ENCODE measurements at places on chromosomes 3 and 15.

GRCh38 chr3:105458518-105459215, 92.0 kb downstream of the ALCAM start:
- DNase-seq: peak; percentile 75

DNA sequence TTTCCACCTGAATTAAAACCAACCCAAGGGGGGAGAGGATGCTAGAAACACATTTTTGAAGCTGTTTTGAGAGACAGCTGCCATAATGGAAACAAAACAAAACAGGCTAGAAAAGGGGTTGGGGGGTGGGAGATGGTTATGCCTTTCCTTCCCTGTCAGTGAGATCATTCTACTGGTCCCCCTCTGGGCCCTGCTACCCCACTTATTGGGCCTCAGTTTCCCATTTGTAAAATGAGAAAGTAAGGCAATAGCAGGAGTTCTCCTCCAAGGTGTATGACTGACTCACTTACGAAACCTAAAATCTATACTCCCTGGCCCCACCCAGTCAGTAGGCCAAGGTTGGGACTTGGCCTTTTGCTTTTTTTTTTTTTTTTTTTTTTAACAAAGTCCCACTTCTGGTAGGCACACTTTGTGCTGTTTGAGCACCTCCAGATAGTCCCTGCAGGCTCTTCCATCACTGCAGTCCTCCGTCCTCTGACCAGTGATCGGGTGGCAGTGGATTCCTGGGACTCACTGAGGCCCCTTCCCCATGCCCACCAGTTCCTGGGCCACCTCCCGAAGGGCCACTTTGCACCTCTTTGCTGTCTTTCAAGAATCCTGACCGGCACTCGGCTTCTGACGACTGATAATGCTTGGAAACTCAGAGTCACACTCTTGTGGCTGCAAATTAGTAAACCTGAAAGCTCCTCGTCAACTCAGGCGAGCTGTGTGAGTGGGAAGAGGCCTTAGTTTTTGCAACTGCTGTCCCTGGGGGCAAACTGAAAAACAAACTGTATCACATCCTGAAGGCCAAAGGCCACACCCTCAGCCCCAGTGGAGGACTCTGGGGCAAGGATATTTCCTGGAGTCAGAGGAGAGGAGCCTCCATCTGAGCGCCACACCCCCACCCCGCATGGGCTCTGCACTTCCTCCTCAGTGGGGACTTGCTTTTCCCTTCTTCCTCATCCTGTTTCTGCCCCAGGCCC, 6.7 kb upstream of the PSTPIP1 start:
- no peak for DNase-seq

DNA sequence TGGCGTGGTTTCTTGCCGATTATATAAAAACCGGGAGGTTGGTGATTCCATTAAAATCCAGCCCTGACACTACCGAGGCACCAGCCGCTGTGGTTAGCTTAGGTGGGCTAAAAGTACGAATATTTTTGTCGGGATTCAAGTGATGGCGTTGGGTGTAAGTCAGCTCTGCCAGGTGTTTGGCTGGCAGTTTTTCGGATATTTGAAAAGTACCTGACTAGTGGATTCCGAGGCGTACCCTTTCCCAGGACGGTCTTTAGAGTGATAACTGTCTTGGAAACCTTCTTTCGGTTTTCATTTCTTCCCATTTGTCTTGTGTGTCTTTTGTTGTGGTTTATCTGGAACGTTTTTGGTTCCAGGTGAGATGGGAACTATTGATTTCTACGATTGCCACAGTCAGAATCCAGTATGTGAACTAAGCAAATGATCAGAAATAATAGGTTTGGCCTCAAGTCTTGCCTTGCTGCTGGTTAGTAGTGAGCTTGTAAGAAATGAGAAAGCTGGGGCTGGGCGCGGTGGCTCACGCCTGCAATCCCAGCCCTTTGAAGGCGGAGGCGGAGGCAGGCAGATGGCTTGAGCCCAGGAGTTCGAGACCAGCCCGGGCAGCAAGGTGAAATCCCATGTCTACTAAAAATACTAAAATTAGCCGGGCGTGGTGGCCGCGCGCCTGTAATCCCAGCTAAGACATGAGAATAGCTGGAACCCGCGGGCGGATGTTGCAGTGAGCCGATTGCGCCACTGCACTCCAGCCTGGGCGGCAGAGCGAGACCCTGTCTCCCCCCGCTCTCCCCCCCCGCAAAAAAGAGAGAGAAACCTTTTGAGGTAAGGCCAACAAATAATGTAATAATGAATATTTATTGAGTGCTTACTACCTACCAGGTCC, 1.4 kb downstream of the FYTTD1 start:
- DNase-seq: peak; percentile 17

GRCh38 chr15:55738715-55739114, 4.2 kb downstream of the PRTG start:
- no peak for DNase-seq

DNA sequence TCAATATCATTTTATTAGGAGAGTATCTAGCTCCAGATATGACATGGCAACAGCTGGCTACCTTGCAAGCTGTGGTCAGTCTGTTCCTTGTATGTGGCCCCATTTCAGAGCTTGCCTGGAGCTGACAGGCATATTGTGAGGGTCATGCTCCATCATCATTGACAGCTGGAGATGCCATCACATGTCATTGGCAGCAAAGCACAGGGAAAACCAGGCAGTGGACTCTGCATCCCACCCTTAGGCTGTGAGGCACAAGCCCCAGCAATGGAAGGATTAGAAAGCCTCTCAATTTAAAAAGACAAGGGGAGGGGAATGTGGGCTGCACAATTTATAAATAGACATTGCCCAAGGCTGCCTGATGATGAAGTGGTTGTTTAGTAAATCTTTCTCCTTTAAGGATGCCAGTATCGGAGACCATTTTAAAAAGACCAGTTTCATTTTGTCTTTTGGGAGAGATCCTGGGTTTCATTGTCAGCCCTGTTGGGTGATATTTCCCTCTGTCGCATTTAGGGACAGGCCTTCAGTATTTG, 27.9 kb downstream of the LNP1 start:
- DNase-seq: no peak

- no peak for DNase-seq
Measured at GRCh38 chr15:100544946-100545345, 16.2 kb upstream of the CERS3 start.

DNA sequence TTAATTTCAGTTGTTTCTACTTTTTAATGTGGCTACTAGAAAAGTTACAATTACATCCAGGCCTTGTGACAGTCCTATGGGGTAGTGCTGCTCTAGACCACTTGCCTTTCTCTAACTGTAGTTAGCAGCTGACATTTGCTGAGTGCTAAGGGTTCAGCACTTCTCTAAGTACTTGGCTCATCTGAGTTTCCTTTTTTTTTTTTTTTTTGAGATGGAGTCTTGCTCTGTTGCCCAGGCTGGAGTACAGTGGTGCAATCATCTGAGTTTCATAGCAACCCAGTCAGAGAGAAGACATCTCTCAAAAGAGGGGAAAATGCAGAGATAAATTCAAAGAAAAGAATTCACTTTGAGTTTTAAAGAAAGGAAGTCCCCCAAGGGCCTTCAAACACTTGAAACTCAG, 130.8 kb downstream of the MYLK start:
- no peak for DNase-seq

GRCh38 chr3:27985369-27986035, 255.9 kb upstream of the CMC1 start:
- peak; percentile 3 for DNase-seq

DNA sequence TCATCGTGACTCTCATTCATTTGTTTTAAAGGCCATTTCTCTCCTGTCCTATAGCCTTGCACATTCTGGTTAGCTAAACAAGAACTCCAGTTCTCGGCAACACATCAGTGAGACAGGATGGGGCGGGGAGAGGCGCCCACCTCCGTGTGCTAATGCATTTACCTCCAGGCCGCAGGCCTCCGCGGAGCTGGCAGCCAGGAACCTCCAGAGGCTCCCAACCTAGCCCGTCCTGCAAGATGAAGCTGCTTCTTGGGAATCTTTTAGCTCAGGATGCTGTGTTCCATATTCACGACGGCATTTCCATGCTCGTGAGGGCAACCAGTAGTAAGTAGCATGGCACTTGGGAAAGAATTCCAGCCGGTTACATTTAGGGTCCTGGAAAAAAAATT, 47.9 kb downstream of the RGMA start:
- DNase-seq: no peak

DNA sequence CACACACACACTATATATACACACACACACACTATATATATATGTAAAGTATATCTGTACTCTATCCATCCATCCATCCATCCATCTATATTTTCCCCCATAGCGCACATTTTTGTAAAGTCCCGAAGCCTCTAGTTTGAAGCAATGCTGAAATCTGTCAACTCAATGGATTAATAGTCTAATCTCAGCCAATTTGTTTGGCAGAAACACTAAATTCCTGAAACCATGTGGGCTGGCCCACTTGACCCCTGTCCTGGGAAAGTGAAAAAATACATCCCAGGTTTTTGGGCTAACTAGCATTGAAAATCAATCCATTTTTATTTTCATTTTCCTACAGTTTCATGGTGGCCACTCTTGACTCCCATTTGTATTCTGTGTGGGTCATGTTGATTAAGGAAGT, 166.7 kb downstream of the SLCO3A1 start:
- no peak for DNase-seq

DNA sequence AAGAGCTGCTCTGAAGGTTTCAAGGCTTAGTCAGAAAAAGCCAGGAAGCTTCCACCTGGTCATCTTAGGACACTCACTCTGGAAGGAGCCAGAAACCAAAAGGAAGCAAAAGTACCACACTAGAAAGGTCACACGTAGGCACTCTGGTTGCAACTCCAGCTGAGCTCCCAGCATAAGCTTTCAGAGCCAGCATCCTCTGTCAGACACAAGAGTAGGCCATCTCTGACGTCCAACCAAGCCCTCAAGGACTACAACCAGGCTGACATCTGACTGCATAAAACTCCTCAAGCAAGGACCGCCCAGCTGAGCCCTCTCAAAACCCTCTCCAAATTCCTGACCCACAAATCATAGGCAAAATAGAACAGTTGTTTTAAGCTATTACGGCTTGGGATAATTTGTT, 12.8 kb downstream of the SH3BP5 start:
- peak; percentile 73 for DNase-seq

- DNase-seq: peak; percentile 68
Measured at GRCh38 chr15:70195587-70196305, 98.0 kb upstream of the TLE3 start.

GRCh38 chr15:93362203-93362602, 273.2 kb upstream of the RGMA start:
- no peak for DNase-seq

DNA sequence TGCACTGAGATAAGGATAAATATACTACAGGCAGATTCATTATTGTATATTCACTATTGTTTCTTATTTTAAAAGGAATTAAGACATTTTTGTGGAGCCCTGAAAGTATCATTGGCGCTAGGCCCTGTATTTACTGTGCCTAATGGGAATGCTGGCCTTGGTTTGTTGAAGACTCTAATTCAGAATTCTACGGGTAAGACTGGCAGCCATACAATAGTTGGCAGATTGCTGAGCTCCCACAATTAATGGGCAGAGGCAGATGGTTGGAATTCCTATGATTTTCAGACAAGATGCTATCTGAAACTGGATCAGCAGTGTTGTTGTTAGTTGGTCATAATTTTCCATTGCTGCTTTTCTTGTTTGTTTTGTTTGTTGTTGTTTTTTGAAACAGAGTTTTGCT, 14.7 kb downstream of the PGBD4 start:
- no peak for DNase-seq

GRCh38 chr3:11074011-11074410, 80.3 kb upstream of the HRH1 start:
- no peak for DNase-seq

DNA sequence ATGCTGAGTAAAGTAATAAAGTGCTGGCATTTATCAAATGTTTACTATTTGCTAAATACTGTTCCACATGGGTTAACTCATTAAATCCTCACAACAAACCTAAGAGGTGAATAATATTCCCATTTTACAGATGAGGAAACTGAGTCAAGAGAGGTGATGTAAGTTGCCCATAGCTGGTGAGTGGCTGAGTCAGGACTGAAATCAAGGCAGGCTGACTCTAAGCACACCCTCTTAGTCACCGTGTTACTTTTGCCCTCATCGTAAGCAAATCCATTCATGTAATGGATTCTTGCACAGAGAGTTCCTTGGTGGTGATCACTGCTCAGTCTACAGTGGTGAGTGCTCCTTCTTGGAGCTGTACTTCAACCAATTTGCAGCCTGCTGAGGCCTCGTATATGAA, 28.9 kb upstream of the PTX3 start:
- DNase-seq: no peak

DNA sequence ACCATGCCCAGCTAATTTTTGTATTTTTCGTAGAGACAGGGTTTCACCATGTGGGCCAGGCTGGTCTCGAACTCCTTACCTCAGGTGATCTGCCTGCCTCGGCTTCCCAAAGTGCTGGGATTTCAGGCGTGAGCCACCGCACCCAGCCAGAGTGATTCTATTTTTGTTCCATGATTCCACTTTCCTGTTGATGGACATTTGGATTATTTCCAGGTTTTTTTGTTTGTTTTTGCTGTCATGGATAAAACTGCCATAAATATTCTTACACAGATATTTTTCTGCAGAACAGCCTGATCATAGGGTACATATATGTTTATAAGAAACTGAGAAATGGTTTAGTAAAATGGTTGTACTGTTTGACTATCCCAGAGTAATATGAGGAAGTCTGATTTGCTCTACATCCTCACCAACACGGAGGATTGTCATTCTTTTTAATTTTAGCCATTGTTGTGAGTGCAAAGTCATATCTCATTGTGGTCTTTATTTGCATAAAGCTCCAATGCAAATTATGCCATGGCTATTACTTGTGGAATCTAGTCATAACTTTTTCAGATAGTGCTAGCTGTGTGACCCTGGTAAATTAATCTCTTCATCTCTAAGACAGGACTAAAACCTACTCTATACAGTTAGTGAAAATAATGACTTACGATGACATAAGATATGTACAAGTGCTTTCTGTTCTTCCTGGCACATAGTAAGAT, 42.7 kb downstream of the MAP6D1 start:
- DNase-seq: no peak

DNA sequence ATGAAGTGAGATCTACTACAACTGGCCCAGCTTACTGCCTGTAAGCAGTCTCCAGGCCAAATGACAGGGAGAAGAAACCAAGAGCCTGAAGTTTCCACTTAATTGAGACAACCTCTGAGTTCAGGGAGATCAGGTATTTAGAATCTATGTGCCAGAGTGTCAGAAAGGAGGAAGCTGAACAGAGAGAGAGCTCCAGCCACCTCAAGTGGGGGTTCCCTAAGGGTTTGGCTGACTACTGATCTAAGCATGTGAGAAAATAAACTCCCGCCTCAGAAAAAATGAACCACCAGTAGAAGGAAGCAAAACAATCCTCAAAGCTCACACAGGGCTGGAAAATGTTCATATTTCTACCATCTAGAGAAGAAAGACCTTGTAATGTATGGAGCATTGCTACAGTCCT, 25.0 kb downstream of the ADAM10 start:
- DNase-seq: peak; percentile 57

- DNase-seq: no peak
Measured at GRCh38 chr15:76575274-76575673, 238.7 kb downstream of the ISL2 start.

DNA sequence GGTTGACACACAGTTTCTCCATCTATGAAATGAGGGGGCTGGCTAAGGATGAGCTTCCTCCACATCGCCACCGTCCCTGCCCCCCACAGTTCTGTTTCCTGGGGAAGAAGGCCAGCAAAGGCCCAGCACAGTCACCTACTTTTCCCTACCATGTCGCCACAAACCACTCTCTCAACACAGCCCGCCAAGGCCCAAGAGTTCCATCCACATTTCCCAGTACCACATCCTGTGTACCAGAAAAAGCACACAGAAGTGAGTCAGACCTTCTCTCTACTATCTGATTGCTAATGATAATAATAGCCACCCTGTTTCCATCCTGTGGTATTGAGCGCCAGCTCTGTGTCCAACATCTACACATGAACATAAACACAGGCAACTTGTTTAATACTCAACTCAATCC, 30.3 kb upstream of the C15orf39 start:
- DNase-seq: peak; percentile 79

Measured in fibroblast of skin of right quadriceps (primary cell).